ENCODE measurements at places on chromosomes 1 and 21.

- H3K4me1 ChIP-seq = no peaks in the 10 kb centered on the region
- no peak for DNase-seq
- peaks cover 2% of the 10 kb centered on the region for H3K36me3 ChIP-seq
- no peaks in the 10 kb centered on the region for H3K27me3 ChIP-seq
Measured at GRCh38 chr1:21734526-21734925, 48.4 kb downstream of the USP48 start.

DNA sequence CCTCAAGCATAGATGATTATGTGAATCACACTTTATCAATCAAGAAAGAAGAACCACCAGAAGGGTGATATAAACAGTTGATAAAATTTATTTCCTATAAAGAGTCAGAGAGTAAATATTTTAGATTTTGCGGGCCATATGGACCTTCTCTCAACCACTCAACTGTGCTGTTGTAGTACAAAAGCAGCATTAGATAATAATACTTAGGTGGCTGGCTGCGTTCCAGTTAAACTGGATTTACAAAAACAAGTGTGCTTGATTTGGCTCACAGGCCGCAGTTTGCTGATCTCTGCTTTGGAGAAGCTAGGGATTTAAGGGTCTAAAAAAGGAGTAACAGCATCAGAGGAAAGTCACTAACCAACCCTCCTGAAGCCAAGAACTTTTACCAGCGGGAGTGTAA, 1406.0 kb downstream of the KCNT2 start:
- H3K4me1 ChIP-seq = no peaks in the 10 kb centered on the region
- H3K27ac ChIP-seq = no peak overlapping the region
- no peak for DNase-seq
- no peaks in the 10 kb centered on the region for H3K36me3 ChIP-seq
- H3K27me3 ChIP-seq = no peaks in the 10 kb centered on the region

- no peaks in the 10 kb centered on the region for H3K36me3 ChIP-seq
- no peaks in the 10 kb centered on the region for H3K27me3 ChIP-seq
- no peak for DNase-seq
Measured at GRCh38 chr1:99122039-99122438, 117.4 kb upstream of the PLPPR5 start.

- no peaks in the 10 kb centered on the region for H3K27me3 ChIP-seq
- H3K4me3 ChIP-seq = no peak overlapping the region
- H3K27ac ChIP-seq = no peak overlapping the region
- no peaks in the 10 kb centered on the region for H3K4me1 ChIP-seq
- H3K36me3 ChIP-seq = no peaks in the 10 kb centered on the region
Measured at GRCh38 chr21:45963232-45963570, 18.4 kb upstream of the COL6A1 start.

- no peak for DNase-seq
- no peaks in the 10 kb centered on the region for H3K4me1 ChIP-seq
- H3K4me3 ChIP-seq = no peak overlapping the region
- no peaks in the 10 kb centered on the region for H3K36me3 ChIP-seq
- H3K27me3 ChIP-seq = no peaks in the 10 kb centered on the region
- H3K27ac ChIP-seq = peak overlapping the region; percentile 32
Measured at GRCh38 chr1:2320760-2321667, 70.3 kb downstream of the MORN1 start.

GRCh38 chr1:223258751-223259198, 105.2 kb downstream of the SUSD4 start:
- no peak overlapping the region for H3K27ac ChIP-seq
- no peak overlapping the region for H3K4me3 ChIP-seq
- H3K36me3 ChIP-seq = no peaks in the 10 kb centered on the region
- H3K4me1 ChIP-seq = no peaks in the 10 kb centered on the region
- H3K27me3 ChIP-seq = no peaks in the 10 kb centered on the region
- DNase-seq = no peak
